ENCODE measurements at places on chromosomes 1 and 21. TPM values are rescaled to one million over a fixed set of nuclear protein-coding genes. Genes with fewer than 3 reads are reported as not detected.

ASPM gene
- 5.3 TPM for polyA plus RNA-seq

CCDC30 gene
- 0.12 TPM for polyA plus RNA-seq

CAMK1G gene
- not detected for polyA plus RNA-seq

FLG2 gene
- 0.15 TPM for polyA plus RNA-seq

FAM229A gene
- polyA plus RNA-seq = 2.4 TPM

E2F2 gene
- 0.12 TPM for polyA plus RNA-seq

AVPR1B gene
- not detected for polyA plus RNA-seq
